Skin of body (tissue), 3 donors: ENCODE measurements at places on chromosomes 11 and 22.

- no peak for DNase-seq
Observed at GRCh38 chr22:30192427-30192826, 54.1 kb downstream of the LIF start.

GRCh38 chr22:21919526-21920307, 32.9 kb downstream of the PPM1F start:
- DNase-seq: no peak

DNA sequence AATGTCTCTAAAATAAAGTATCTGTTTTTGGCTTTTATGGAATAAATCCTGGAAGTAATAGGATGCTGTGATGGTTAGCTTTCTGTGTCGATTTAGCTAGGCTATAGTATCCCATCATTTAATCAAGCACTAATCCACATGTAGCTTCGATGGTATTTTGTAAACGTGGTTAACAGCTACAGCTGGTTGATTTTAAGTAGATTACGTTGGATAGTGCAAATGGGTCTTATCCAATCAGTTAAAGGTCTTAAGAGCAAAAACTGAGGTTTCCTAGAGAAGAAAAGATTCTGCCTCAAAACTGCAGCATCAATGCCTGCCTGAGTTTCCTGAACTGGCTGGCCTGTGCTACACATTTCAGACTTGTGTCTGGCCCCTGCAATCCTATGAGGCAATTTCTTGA, 314.2 kb upstream of the SORL1-AS1 start:
- DNase-seq: no peak

GRCh38 chr11:12542186-12542935, 131.9 kb upstream of the TEAD1 start:
- DNase-seq: no peak

DNA sequence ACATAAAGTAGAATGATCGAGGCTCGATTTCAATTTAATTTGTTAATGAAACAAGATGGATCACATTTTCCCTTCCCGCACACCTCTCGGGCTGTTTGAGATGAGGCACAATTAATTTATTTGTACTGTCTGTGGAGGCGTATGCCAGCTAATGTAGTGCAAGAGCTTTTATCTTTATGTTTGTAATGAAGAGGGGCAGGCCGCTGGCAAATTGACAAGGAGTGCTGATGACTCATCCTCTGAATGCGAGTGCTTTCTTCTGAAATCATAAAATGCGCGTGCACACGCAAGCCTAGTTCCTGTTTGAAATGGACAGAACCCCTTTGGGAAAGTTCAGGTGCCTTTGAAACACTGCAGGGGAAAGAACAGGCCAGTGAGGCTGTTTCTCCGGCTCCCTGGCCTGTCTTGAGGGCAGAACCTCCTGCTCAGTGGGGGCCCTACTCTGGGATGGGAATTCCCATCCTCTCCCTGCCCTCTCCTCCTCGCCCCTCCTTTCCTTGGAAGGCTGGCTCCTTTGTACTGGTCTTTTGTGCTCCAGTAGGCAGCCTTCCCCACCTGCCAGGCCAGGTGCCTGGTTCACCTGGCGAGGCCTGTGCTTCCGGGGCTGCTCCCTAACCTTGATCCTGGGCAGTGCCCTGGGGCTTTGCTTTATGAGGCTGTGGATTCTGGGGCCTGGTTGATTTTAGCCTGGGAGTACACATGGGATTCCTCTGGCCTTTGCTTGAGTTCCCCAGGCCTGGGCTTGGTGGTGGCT, 50.3 kb downstream of the TEAD1 start:
- peak; percentile 67 for DNase-seq

- no peak for DNase-seq
Observed at GRCh38 chr22:26474682-26475081, 8.9 kb downstream of the HPS4 start.

DNA sequence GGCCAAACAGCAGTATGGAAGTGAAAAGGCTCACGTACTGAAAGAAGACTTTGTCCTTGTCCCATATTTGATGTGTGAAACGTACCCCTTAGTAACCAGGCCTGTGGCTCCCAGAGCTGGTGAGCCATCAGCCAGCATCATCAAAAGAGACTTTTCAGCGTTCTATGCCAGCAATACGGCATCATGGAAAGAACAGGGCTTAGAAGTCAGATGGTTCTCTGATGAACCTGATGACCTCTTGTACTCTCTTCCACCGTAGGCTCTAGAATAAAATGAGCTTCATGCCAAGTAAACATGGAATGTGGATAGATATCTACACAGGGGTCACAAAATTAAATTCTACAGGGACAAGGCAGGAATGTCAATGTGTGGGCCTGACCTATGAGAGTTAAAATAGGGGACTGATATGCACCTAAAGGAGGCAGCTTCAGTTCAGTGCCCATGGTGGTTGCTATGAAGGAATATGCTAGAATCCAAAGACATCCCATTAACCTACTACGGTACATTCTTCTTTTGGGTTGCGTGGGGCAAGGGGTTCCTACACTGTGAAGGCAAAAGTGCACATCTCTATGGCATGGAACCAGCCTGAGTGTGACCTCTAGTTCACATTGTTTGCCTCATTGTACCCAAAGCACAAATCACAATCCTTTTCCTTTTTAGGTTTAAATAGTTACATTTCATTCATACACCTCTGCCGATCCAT, 130.6 kb downstream of the ETS1 start:
- no peak for DNase-seq

- DNase-seq: no peak
Observed at GRCh38 chr22:20028855-20029549, 8.1 kb downstream of the TANGO2 start.

DNA sequence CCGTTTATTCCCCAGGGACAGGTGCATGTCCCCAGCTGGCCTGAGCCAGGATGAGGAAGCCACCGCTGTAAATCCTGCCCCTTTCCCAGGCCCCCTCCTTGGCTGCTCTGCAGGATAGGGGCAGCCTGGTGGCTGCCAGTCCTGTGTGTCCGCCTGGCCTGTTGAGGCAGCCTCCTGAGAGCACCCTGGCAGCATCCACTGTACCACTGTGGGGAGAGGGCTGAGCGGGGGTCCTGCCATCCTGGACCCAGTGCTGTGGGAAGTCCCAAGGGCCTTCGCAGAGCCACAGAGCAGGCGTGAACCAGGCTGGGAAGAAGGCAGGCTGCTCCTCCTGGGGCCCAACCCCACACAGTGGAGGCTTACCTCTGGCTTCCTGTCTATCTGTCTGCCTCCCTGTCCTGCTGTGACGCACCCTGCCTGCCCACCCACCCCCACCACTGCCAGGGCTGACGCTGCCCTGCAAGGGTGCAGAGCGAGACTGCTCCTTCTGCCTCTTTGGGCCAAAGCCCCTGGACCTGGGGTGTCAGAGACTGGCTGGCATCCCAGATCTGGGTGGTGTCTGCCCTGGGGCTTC, 8.4 kb downstream of the KCTD17 start:
- DNase-seq: no peak

GRCh38 chr22:39953101-39953500, 7.1 kb upstream of the TMA7B start:
- no peak for DNase-seq

DNA sequence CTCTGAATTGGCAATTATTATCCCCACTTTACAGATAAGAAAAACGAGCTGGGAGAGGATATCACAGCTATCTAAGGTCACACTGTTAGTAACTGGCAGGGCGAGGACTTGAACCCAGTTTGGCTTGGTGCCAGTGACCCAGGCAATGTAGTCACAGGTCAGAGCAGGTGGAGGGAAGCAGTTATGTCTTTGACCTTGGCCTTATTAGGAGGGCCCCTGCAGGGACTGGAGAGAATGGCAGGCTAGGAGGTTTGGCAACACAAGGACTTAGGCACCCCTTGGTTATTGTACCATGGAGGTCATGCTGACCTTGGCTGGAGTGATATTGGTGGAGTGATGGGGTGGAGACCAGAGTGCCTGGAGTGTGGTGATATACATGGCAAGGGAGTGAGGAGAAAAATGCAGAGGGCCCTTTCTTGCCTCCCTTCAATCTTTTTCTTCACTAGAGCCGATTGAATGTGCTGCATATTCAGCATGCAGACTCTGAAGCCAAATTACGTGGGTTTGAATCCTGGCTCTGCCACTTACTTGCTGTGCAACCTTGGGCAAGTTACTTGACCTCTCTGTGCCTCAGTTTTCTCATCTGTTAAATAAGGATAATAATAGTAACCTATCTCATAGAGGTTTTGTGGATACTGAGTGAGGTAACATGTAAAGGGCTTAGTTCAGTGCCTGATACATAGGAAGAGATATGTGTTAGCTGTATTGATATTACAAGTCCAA, 92.7 kb upstream of the TBCEL start:
- no peak for DNase-seq

GRCh38 chr11:73317803-73318202, 9.7 kb downstream of the ARHGEF17 start:
- no peak for DNase-seq

GRCh38 chr11:134942681-134943080, 530.6 kb upstream of the B3GAT1 start:
- no peak for DNase-seq

DNA sequence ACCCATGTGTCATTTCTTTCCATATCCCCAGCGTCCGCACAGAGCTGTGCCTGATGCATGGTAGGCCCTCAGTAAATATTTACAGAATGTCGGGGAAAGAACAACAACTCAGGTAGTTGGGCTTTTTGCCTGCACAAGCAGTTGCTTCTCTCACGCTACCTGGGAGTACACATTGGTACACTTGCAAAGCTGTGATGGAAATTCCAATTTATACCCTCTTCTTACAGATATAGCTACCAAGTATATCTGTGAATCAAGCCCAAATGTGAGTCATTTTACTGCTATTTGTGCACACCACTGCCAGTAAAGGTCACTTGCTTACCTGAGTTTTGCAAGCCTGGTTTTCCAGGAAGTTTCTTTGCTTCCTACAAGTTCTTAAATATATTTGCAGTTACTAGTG, 333.0 kb upstream of the NARS2 start:
- no peak for DNase-seq

DNA sequence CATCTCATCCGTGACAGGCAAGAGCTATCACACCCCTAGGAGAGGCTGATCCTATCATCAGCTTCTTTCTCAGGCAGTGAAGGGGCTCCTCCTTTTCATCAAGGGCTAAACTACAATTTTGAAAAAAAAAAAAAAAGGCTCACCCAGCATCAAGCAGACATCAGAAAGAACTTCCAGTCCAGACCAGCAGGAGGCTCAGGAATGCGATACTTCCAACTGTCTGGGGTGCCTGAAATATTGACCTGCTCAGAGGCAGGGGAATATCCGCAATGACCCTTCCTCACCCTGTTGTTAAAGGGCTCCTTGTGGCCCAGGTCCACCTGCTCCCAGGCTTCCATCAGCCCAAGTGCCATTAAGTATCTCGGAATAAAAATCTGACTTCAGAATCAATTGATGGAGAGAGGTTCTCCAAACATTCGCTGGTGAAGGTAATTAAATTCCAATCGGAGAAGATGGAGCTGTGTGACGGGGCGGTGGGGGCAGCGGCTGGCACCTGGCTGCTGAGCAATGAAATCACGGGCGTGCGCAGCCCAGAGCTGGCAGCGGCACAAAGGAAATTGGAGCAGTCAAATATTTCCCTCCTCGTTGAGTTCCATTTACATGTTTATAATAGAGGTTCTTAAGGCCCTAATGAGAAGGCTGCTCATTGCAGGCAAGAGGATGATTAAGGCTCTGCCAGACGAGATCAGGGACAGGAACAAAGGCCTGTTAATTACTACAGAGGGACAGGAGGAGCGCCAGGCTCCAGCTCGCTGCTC, 69.0 kb upstream of the THY1 start:
- DNase-seq: no peak

DNA sequence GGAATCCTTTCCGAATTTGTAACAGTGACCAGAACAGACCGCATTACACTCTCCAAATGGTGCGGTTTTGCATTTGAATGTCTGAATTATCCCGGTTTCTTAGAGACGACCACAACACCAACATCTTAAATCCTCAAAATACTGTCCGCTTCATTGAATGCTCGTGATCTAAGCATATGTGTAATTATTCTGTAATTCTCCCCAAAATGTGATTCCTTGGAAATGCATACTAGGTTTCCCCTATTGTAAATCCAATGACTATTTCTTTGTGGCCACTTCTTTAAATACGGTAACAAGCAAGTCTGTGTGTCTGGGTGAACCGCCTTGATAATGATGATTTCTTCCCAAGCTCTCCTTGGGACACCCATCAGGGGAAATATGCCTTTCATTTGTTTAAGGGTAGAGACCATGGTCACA, 87.3 kb upstream of the DBX1 start:
- DNase-seq: no peak

GRCh38 chr22:39152024-39152510, 413 bp downstream of the CBX7 start:
- no peak for DNase-seq

- no peak for DNase-seq
Observed at GRCh38 chr11:50423208-50423607, 390.5 kb downstream of the OR4C45 start.

- DNase-seq: no peak
Observed at GRCh38 chr22:25067851-25068421, 115.4 kb downstream of the KIAA1671 start.

DNA sequence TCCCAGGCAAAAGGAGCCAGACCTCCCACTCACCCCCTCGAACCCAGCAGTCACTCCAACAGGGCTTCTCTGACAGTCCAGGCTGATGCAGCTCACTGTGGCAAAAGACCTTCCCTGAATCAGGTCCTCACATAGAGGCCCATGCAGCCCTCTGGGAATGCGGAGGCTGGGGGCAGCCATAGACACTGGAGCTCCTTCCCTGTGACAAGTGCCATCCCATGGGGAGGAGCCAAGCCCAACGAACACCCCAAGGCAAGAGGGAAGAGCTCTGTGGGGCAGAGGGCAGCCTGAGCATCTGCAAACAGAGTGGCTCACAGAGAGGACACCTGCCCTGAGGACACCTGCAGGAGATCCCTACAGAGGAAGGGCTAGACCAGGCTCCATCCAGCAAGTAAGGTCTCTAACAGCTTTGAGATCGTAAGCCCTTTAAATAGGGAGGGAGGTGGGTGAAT, at the start of gene LINC01488:
TSS of gene LINC01488 (plus strand) at position 271 of the 452 bp plus-strand sequence.
- DNase-seq: no peak

DNA sequence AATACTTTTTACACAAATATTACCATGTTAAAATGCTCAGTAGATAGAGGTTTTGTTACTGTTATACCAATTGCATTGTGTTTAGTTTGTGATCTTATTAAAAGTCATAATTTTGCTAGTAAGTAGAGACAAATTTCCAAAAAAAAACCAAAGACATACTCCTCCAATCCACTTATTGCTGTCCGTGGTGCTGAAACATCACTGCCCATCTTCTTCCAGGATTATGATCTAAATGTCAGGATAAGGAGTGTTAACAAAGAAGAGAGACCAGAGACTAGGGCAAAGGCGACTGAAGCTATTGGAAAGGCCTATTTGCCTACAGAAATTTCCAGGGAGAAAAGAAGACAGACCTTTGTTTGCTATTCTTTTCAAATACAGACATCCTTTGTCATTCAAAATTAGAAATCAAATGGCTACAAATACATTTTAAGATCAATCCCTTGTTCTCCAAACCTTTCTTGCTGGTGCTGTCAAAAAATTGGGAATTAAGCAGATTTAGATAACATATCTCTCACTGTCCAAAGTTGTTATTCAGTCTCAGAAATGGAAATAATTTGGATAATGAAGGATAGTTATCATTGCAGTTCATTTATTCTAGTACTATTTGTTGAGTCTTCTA, 199.7 kb downstream of the C11orf91 start:
- DNase-seq: no peak

DNA sequence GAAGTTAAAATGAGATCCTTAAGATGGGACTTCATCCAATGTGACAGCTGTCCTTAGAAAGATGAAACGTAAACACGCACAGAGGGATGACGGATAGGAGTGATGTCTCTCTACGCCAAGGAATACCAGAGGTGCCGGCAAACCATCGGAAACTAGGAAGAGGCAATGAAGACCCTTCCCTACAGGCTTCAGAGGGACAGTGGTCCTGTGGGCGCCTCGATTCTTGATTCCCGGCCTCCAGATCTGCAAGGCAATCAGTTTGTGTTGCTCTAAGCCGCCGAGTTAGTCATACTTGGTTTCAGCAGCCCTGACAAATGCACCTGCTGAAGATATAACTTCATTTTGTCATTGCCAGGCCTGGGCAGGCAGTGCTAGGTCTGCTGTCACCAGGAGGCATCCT, 1455.1 kb downstream of the TBC1D22A start:
- no peak for DNase-seq
